Endothelial cell (in vitro differentiated cells): ENCODE measurements at places on chromosomes 5 and 9. TPM values are rescaled to one million over a fixed set of nuclear protein-coding genes. Genes with fewer than 3 reads are reported as not detected.

The LRRC19 gene
- total RNA-seq: not detected

- H3K4me1 ChIP-seq: no peaks in the 10 kb centered on the region
- no peak overlapping the region for H3K27ac ChIP-seq
- DNase-seq: no peak
- no peaks in the 10 kb centered on the region for H3K36me3 ChIP-seq
- no peak overlapping the region for H3K4me3 ChIP-seq
Measured at GRCh38 chr9:5800969-5801738, 31.8 kb downstream of the ERMP1 start.

GRCh38 chr5:178177569-178177968, 9.6 kb downstream of the GMCL2 start:
- no peak for DNase-seq
- no peak overlapping the region for H3K4me3 ChIP-seq
- peaks cover 19% of the 10 kb centered on the region for H3K4me1 ChIP-seq
- H3K36me3 ChIP-seq: peaks cover 5% of the 10 kb centered on the region
- H3K27ac ChIP-seq: no peak overlapping the region

DNA sequence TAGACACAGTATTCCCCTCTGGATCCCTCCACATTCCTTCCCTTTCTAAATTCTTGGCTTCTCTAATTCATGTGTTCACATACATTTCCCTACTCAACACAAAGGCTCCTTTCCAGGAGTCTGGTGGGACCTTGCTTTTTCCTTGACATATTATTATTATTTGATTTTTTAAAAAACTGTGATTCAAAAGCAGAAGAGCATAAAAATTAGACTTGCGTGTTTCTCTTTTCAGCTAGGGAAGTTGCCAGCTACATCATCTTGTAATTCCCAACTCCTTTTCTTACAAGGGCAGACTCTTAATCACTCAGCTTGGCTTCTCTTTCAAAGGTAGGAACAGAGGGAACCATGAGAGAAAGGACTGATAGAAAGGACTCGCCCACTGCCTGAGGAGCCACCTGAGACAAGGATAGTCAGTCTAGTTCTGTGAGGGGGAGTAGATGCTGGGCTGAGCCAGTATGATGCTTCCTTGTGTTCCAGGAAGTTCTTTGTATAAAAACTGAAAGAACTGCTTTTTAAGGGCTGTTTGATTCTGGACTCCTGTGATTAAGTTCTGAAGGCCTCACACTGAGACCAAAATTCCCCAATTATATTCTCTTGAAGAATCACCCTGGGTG, 51.0 kb upstream of the DPYSL3 start:
- H3K4me1 ChIP-seq: no peaks in the 10 kb centered on the region
- no peaks in the 10 kb centered on the region for H3K36me3 ChIP-seq
- no peaks in the 10 kb centered on the region for H3K27me3 ChIP-seq
- no peak overlapping the region for H3K4me3 ChIP-seq

GRCh38 chr5:112983363-112983762, 6.8 kb downstream of the DCP2 start:
- H3K4me1 ChIP-seq: peaks cover 26% of the 10 kb centered on the region
- H3K27ac ChIP-seq: peak overlapping the region; percentile 34
- no peaks in the 10 kb centered on the region for H3K36me3 ChIP-seq
- H3K4me3 ChIP-seq: no peak overlapping the region
- H3K27me3 ChIP-seq: peaks cover 1% of the 10 kb centered on the region

The EHMT1 gene
- 120 TPM for total RNA-seq

GRCh38 chr5:41071242-41071641, at the start of gene MROH2B:
TSS of gene MROH2B (minus strand) at chr5:41071342. CDS start at chr5:41070852, 490 bp downstream.
- no peaks in the 10 kb centered on the region for H3K4me1 ChIP-seq
- DNase-seq: no peak
- H3K4me3 ChIP-seq: no peak within 1 kb of the TSS
- H3K27me3 ChIP-seq: no peaks in the 10 kb centered on the region
- no peaks in the 10 kb centered on the region for H3K36me3 ChIP-seq

DNA sequence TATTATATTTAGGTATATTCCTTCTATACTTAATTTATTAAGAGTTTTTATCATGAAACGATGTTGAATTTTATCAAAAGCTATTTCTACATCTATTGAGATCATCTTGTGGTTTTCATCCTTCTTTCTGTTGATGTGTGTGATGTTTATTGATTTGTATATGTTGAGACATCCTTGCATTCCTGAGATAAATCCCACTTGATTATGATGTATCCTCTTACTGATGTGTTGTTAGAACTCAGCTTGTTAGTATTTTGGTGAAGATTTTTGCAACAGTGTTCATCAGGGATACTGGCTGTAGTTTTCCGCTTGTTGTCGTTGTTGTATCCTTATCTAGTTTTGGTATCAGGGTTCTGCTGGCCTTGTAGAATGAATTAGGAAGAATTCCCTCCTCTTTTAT, 213.6 kb downstream of the GDNF start:
- no peaks in the 10 kb centered on the region for H3K27me3 ChIP-seq
- H3K27ac ChIP-seq: no peak overlapping the region
- no peak overlapping the region for H3K4me3 ChIP-seq
- H3K36me3 ChIP-seq: peaks cover 4% of the 10 kb centered on the region
- peaks cover 4% of the 10 kb centered on the region for H3K4me1 ChIP-seq
- DNase-seq: no peak

DNA sequence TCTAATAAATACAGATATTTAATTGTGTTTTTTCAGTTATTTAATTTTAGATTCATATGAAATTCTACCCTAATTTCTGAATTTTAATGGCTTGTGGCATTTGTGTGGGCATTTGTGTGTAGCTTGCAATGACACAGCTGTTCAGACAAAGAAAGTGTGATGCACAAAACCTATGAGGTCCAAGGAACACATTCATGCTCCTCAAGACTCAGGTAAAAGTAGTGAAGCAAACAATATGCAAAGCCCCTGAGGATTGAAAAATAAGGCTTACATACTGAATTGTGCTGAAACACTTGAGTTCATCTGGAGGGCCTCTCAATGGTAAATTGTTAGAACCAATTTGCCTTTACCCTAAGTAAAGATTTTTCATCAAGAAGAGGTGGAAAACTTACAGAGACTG, 28.1 kb downstream of the IL7R start:
- no peak overlapping the region for H3K4me3 ChIP-seq
- no peaks in the 10 kb centered on the region for H3K27me3 ChIP-seq
- H3K27ac ChIP-seq: no peak overlapping the region
- no peaks in the 10 kb centered on the region for H3K4me1 ChIP-seq

GRCh38 chr9:105242062-105242461, 2.4 kb upstream of the SLC44A1 start:
- peak overlapping the region; percentile 86 for H3K27ac ChIP-seq
- DNase-seq: no peak
- H3K36me3 ChIP-seq: peaks cover 6% of the 10 kb centered on the region
- peak overlapping the region; percentile 63 for H3K4me3 ChIP-seq
- peaks cover 21% of the 10 kb centered on the region for H3K27me3 ChIP-seq

The PCDHA3 gene
- total RNA-seq: 2.6 TPM

GRCh38 chr9:115730396-115730795, 423.2 kb upstream of the PAPPA start:
- no peak overlapping the region for H3K27ac ChIP-seq
- no peak overlapping the region for H3K4me3 ChIP-seq
- no peak for DNase-seq
- no peaks in the 10 kb centered on the region for H3K27me3 ChIP-seq
- peaks cover 6% of the 10 kb centered on the region for H3K4me1 ChIP-seq

The BARHL1 gene
- total RNA-seq: 2.4 TPM

DNA sequence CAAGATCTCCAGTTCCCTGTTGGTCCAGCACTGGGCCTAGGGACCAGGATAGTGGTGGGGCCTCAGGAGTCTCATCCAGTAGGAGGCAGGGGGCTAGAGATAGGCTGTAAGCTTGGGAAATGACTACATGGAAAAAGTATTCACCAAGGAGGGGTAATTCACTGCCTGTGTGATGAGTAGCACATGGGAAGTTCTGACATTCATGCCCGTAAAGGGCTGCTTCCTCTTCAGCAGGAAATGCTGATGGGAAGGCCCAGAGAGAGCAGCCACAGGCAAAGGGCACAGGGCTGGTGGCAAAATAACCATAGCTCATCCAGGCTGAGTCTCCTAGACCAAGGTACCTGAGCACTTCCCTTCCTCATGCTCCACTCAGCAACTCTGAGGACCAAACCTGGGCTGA, 23.1 kb upstream of the FRRS1L start:
- peaks cover 4% of the 10 kb centered on the region for H3K4me1 ChIP-seq
- DNase-seq: no peak
- no peak overlapping the region for H3K27ac ChIP-seq
- H3K27me3 ChIP-seq: peaks cover 1% of the 10 kb centered on the region
- H3K36me3 ChIP-seq: no peaks in the 10 kb centered on the region
- no peak overlapping the region for H3K4me3 ChIP-seq

The GARNL3 gene
- total RNA-seq: 3.3 TPM

The FAM163B gene
- total RNA-seq: not detected

DNA sequence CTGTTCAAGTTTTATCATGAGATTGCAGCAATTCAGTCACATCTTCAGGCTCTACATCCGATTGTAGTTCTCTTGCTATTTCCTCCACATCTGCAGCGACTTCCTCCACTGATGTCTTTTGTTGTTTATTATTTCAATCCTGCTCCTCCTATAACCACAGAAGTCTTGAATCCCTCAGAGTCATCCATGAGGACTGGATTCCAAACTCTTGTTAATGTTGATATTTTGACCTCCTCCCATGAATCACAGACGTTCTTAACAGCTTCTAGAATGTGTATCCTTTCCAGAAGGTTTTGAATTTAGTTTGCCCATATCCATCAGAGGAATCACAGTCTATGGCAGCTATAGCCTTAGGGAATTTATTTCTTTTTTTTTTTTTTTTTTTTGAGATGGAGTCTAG, 3.6 kb downstream of the FBXO38 start:
- H3K27ac ChIP-seq: peak overlapping the region; percentile 46
- DNase-seq: no peak
- H3K27me3 ChIP-seq: peaks cover 7% of the 10 kb centered on the region
- H3K4me1 ChIP-seq: peaks cover 46% of the 10 kb centered on the region
- no peak overlapping the region for H3K4me3 ChIP-seq

GRCh38 chr9:117936185-117937130, 232.3 kb downstream of the TLR4 start:
- peaks cover 4% of the 10 kb centered on the region for H3K4me1 ChIP-seq
- no peak for DNase-seq
- H3K27ac ChIP-seq: no peak overlapping the region
- H3K36me3 ChIP-seq: no peaks in the 10 kb centered on the region
- H3K4me3 ChIP-seq: no peak overlapping the region
- H3K27me3 ChIP-seq: peaks cover 2% of the 10 kb centered on the region

DNA sequence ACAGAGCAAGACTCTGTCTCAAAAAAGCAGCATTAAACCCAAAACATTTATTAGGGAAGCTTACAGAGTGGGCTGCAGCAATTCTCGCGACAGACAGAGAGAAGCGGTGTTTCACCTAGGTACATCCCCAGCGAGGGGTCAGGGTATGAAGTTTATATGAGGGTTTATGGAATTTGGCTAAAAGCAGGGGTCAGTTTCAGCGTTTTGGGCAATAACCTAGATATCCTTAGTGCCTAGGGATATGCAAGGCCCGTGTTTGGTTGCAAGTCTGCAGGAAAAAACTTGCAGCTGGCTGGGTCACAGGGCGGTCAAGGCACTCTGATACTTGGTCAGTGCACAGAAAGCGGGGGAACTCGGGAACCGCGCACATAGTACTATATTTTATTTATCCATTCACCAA, 649 bp upstream of the GLE1 start:
- no peak overlapping the region for H3K27ac ChIP-seq
- peak overlapping the region; percentile 57 for H3K4me3 ChIP-seq
- no peaks in the 10 kb centered on the region for H3K27me3 ChIP-seq
- peaks cover 23% of the 10 kb centered on the region for H3K4me1 ChIP-seq
- DNase-seq: no peak

GRCh38 chr5:92678640-92679039, 902.4 kb downstream of the NR2F1-AS1 start:
- no peak overlapping the region for H3K27ac ChIP-seq
- H3K36me3 ChIP-seq: no peaks in the 10 kb centered on the region
- no peak overlapping the region for H3K4me3 ChIP-seq
- H3K4me1 ChIP-seq: no peaks in the 10 kb centered on the region
- H3K27me3 ChIP-seq: no peaks in the 10 kb centered on the region

DNA sequence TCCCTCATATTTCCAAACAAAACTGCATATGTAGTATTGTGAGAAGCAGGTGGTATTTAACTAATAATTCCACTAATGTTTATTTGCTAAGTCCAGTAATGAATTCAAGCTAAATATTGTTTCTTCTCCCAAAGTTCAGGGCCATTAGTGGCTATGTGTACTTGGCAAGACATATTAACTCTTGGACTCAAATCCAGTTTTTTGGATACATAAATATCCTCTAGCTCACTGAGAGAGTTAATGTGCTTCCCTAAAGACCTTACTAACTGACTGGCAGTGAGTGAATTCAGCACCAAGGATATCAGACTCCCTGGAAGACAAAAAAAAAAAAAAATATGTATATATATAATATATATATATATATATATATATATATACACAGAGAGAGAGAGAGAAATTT, 214.1 kb downstream of the RAB3C start:
- H3K36me3 ChIP-seq: no peaks in the 10 kb centered on the region
- no peak overlapping the region for H3K4me3 ChIP-seq
- peaks cover 7% of the 10 kb centered on the region for H3K4me1 ChIP-seq
- H3K27ac ChIP-seq: no peak overlapping the region

- H3K4me3 ChIP-seq: no peak overlapping the region
- H3K27ac ChIP-seq: no peak overlapping the region
- H3K4me1 ChIP-seq: no peaks in the 10 kb centered on the region
- no peak for DNase-seq
- no peaks in the 10 kb centered on the region for H3K36me3 ChIP-seq
- no peaks in the 10 kb centered on the region for H3K27me3 ChIP-seq
Measured at GRCh38 chr5:97501286-97501964, 318.4 kb upstream of the RIOK2 start.

- no peaks in the 10 kb centered on the region for H3K4me1 ChIP-seq
- DNase-seq: no peak
- no peak overlapping the region for H3K27ac ChIP-seq
- peaks cover 2% of the 10 kb centered on the region for H3K27me3 ChIP-seq
- no peaks in the 10 kb centered on the region for H3K36me3 ChIP-seq
- no peak overlapping the region for H3K4me3 ChIP-seq
Measured at GRCh38 chr9:133520121-133520835, 4.5 kb downstream of the MYMK start.

GRCh38 chr9:108543251-108543778, 312.5 kb downstream of the ACTL7B start:
- no peak overlapping the region for H3K27ac ChIP-seq
- no peak for DNase-seq
- peaks cover 2% of the 10 kb centered on the region for H3K27me3 ChIP-seq
- H3K4me1 ChIP-seq: no peaks in the 10 kb centered on the region
- H3K4me3 ChIP-seq: no peak overlapping the region

The KIAA0825 gene
- total RNA-seq: 2.0 TPM

The FOXD4L3 gene
- total RNA-seq: not detected

The INSYN2B gene
- total RNA-seq: 4.5 TPM
